ENCODE measurements at places on chromosomes 1 and 21.

- DNase-seq = no peak
Measured at GRCh38 chr1:67169496-67169895, 3.2 kb downstream of the IL23R start.

DNA sequence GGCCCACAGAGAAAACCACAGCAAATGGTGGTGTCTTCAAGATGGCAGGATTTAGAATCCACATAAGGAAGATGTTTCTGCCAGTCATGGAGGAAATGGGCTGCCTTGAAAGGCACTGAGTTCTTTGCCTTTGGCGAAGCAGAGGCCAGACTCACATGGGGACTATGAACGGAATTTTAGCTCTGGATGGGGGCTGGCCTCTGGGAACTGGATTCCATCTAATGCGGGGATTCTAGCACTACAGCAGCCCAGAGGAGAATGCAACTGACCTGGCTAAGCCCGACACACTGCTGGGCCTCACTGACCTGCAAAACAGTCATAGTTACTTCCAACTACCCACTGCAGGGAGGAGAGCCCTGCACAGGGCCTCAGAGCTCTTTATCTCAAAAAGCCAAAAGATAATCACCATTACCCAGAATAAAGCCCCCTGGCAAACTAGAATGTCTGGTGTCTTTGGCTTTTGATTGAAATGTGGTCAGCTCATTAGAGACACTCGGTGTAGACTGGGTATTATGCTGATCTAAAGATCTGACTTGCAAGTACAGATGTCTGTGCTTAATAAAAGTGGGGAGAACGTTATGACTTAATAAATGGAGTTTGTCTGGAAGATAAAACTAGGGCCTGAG is 11.6 kb downstream of the HCRTR1 start:
- no peak for DNase-seq

DNA sequence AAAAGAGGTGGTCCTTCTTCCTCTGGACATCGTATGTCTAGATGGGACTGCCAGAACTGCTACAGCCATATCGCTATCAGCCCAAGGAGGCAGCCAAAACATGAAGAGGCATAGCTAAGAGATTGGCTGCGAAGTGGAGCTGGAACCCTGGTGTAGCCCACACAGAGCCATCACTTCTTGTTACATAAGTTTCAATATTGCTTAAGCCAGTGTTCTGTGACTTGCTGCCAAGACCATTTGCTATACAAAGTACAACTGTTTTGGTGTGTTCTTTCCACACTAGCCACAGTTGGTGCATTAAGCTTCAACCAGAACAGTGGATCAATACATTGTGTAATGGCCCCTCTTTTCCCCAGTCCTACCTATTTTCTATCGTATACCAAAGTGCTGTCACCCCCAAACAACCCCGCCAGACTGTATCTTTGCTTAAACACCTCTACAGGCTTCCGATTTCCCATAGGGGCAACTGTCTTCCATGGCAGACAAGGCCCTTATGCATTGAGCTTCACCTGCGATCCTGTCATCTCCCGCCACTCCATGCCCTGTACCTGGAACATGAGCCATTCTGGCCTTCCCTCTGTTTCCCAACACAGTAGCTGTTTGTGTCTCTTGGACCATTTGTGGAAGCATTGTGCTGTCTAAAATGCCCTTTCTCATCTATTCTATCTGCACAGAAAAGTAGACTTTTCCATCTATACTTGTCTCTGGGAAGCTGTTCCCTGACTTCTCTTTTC is 241.8 kb downstream of the TTLL7 start:
- no peak for DNase-seq

DNA sequence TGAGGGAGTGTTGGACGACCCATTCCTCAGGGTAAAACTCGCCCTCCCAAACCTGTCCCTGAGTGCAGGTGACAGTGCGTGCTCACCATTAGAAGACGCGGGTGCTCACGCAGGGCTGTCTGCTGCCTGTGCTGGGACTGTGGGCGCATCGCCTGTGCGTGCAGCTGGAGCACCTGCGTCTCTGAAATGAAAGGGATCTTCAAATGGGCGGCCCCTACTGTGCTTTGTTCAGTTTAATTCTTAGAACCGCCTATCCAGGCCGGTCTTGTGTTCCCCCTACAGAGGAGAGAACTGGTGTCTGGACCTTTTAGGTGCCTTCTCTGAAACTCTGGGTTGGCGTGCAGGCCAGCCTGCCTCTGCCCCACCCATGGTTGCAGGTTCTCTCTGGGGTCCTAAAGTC is 125.8 kb downstream of the PCBP3 start:
- no peak for DNase-seq

- DNase-seq = no peak
Measured at GRCh38 chr1:26733982-26734381, 38.2 kb downstream of the ARID1A start.

GRCh38 chr21:33230545-33231324 is 997 bp downstream of the IFNAR2 start:
- peak; percentile 30 for DNase-seq

DNA sequence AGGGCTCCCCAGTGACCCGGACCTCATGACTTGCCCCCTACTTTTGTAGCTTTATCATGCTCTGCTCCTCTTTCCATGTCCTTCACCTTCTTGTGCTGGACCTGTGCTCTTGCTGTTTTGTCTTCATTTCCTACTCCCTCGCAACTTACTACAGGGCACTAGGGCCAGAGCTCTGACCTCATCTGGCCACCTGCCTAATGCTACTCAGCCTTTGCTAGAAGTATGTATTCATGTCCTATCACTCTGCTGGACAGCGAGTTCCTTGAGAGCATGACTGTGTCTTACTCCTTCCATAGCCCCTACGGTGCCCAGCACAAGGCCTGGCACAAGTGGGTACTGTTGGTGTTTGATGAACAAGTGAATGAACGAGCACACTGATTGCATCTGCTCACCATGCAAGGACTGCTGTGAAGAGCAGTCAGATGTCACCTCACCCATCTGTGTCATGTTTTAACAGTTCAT is 1.9 kb downstream of the MTFR1L start:
- no peak for DNase-seq

DNA sequence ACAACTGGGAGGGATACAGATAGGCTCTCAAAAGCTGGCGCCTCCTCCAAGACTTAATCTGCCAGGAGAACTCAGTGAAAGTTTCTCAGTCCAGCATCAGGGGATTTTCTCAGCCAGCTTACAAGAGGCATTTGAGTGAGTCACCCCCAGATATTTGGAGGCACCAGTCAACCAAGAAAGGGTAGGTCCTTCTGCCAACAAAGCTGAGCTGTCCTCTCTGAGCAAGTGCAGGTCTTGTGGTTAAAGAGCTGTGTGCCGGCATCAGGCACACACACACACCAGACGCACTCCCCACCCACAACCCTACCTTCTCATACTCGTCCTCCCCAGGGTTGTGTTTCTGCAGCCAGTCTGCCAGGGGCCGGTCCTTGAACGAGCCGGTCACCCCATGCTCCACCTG is 27.0 kb upstream of the PPP1R15B start:
- DNase-seq = no peak

DNA sequence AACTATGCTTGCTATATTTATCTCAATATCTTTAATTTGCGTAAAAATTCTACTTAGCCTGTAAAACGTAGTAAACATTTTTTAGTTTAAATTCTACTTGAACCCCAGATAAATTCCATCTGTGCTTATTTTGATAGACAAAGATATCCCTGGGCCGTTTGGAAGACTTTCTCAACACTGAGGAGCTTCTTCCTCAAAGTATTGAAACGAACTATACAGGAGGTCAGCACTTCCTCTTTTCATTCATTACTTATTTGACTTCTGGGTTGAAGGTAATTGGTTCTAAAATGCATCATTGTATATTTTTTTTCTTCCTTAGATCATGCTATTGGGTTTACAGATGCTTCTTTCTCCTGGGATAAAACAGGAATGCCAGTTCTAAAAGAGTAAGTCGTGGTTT is 74.7 kb downstream of the HSPA13 start:
- no peak for DNase-seq

DNA sequence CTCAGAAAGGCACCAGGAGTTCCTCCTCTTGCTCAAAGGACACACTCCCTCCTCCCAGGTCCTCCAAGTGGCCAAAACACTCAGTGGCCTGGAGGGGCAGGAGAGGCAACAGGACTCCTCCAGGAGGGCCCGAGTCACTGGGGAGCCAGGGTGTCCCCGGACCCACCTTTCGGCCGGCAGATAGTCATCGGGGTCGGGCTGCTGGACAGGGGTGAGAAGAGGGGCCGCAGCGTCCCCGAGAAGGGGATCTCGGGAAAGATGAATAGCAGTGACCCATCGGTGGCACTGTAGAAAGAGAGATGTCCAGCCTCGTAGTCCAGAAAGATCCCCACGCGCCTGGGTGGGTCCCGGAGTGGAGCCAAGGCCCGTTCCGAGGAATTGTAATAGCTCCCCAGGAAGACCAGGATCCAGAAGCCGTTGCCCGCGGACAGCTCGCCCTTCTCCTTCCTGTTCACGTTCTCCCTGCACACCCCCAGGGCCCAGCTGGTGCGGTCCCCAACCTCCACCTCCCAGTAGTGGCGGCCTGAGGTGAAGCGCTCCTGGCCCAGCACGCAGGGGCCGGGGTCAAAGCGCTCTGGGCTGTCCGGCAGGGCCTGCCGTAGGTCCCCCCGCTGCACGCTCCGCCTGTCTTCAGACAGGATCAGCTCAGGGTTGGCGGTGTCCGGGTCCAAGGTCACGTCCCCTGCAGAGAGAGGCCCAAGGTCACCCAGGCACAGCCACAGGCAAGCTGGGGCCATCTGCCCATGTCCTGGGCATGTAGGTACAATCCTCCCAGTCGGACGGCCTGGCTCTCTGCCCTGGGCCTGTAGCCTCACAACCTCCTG is 11.9 kb downstream of the TRIM11 start:
- no peak for DNase-seq

DNA sequence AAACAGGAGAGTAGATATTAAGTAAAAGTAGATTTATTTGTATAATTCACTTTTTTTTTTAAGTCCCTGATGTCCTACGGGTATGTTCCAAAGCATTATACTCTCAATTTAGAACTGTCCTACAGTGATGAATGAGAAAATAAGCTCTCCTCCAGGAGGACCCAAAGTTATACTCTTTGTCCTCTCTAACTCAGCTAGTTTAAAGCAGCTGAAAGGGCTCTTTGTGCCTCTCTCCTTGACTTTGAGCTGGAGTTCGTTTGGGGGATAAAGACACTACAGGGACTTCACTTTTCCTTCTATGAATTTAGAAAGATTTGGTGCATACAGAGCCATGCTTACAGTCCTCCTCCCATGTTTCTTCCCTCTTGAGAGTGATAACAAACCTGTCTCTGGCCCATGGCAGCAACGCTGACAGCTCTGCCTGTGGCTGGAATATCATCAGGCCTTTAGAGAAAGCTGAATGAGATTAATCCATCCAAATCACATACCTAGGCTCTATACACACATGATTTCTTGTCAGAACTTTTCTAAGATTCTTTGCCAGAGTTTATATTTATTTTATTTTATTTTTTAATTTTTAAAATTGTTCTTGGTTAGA is 134.3 kb downstream of the PIK3R3 start:
- no peak for DNase-seq

- DNase-seq = no peak
Measured at GRCh38 chr1:32873484-32873883, 2.8 kb upstream of the FNDC5 start.

DNA sequence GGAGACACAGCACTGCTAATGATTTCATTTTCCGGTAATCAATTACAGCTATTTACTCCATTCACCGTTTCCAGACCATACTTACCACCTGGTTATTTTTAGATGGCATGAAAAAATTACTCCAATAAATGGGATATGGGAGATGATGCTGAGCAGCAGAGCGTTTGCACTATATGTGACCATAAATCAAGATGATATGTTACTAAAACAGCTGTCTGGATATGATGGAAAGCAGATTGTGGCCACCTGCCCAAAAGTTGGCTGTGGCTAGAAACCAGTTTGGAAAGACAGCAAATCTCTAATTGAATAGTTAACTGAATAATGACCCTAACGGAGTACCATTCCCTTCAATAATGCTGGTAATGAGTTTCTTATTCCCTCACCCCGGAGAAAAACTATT is 22.5 kb upstream of the KCTD3 start:
- no peak for DNase-seq

DNA sequence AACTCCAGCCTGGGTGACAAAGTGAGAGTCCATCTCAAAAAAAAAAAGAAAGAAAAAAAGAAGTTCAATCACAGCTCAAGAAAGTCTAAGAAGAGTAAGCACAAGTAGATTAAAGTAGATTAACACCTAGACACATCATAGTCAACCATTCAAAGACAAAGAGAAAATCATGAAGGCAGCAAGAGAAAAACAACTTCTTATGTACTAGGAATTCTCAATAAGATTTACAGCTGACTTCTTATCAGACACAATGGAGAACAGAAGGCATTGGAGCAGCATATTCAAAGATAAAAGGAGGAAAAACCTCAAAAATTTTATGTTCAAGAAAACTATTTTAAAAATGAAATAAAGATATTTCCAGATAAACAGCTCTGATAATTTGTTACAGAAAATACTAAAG is 147.3 kb downstream of the LBR start:
- no peak for DNase-seq

All from T-helper 22 cell (primary cell).